Suppressor macrophage treated with lipopolysaccharide for 4 hours (primary cell): ENCODE measurements at places on chromosomes 11 and 22.

DNA sequence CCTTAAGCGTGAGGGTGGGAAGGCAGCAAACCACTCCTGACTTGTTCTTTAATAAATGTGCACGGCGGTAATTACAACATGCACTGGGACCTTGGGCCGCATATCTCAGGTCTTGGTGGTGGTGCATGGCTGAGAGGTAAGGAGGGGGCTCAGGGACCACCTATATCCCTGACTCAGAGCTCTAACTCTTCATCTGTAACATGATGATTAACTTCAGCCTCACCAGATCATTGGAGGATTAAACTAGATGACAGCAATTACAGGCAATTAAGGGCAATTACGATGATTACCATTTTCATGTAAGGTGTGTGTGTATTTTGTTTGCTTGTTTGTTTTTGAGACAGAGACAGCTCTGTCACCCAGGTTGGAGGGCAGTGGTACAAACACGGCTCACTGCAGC lies 45.0 kb downstream of the FBLN1 start:
- DNase-seq: no peak

- DNase-seq: peak; percentile 59
Observed at GRCh38 chr11:94897330-94897768, 76.0 kb downstream of the CWC15 start.

DNA sequence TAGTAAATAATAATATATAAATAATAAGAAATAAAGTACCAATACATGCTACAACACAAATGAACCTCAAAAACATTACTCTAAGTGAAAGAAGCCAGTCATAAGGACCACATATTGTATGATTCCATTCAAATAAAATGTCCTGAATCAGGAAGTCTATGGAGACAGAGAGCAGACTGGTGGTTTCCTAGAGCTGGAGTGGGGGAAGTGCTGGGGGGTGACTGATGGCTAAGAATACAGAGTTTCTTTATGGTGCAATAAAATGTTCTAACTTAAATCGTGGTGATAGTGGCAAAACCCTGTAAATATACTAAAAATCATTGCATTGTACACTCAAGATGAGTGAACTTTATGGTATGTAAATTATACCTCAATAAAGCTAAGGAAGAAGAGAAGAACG lies 376.5 kb downstream of the BUD13 start:
- DNase-seq: no peak

DNA sequence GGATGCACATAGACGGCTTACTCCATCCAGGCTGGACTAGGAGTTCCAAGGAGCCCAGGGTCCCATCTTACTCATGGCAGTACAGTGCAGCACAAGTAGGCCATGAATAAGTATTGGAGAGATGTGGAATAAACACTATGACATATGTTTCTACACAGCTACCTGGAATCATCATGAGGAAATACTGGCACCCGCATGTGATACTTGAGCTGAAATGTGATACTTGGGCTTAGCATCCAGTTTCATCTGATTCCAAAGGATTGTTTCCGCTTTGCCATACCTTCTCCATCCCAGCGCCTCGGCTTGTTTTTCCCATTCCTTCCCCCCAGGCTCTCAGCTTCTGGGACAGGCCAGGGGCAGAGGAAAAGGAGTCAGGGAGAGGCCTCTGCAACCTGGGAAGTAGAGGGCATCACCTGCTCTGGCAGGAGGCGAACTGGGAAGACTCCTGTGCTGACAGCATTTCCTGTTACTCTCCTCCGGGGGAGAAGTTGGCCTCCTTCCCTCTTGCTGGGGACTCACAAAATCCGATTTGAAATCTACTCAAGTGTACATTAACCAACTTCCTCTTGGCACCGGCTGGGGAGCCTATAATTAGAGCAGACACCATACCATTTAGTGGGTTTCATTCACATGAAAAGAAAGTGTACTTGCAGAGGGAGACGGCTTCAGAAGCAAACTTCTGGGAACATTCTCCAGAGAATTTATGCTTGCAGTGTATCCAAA lies 187.8 kb downstream of the MIAT start:
- peak; percentile 12 for DNase-seq

DNA sequence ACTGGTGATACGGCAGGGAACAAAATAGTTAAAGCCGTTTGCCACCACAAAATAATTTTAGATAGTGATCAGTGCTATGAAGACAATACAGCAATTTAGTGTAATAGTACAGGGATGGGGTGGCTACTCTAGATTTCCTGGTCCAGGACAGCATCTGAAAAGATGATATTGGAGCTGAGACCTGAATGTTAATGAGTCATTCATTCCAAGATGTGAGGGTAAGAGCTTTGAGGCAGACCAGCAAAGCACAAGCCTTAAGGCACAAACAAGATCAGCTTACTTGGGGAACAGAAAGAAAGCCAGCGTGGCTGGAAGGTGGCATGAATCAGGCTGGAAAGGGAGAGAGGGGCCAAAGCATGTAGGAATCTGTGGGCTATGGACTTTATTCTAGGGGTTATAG lies 132.3 kb downstream of the TRIM44 start:
- DNase-seq: no peak

DNA sequence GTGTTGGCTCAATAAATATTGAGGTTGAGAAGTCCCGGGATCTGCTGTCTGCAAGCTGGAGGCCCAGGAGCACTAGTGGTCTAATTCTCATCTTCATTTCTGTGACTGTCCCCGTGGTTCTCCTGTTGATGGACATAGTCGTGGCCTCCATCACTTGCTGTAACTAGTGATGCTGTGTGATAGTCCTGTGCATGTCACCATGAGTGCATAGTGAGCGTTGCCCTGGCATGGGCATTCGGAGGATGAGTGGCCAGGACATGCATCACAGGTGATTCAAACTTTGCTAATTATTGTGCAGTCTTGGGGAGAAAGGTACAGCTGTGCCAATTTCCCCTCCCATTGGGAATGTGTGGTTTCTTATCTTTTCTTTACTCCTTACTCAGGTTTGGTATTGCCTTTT lies 902.2 kb downstream of the BRD1 start:
- DNase-seq: no peak

GRCh38 chr11:129189646-129190045 lies 2.5 kb downstream of the ARHGAP32 start:
- DNase-seq: no peak

DNA sequence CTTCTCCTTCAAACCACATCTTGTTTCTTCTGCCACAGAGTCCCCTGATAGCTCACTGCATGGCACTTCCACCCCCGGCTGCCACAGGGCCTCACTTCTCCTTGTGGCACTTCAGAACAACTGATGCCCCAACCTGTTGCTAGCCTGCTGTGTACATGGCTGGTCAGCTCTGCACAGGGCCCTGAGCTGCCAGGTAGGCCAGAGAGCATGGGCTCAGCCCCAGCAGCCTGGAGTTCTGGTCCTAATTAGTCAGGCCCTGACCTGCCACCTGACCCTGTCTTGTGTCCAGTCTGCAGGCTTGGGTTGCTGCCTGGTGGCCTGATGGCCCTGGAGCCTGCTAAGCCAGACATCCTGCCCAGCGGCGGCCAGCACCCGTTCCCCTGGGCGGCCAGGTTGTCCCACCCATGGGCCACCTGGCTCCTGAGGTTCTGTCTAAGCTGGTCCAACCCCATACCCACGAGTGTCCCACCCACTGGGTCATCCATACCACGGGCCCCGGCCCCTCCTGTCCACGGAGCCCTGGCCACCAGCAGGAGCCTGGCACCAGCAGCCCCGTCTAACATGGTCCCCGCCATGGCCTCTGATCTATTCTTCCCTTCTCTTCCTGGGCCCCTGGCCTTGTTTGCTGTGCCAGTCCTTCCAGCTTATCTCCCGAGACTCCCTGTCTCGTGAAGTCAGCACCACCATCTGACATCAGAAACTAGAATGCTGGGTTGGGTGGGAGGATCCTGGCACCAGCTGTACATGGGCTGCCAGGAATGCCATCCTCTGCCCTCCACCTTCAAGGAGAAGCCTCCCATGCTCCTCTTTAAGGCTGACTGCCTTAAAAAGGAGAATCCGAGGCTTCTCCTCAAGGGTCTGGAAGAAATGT lies 3.1 kb upstream of the CERK start:
- no peak for DNase-seq

GRCh38 chr11:70487756-70488155 lies 89.4 kb downstream of the CTTN start:
- DNase-seq: no peak

- no peak for DNase-seq
Observed at GRCh38 chr22:17035246-17035645, 27.2 kb upstream of the GAB4 start.

- no peak for DNase-seq
Observed at GRCh38 chr11:84722583-84723108, 904.5 kb downstream of the DLG2 start.

GRCh38 chr11:17798716-17799115 lies 64.1 kb downstream of the KCNC1 start:
- no peak for DNase-seq

DNA sequence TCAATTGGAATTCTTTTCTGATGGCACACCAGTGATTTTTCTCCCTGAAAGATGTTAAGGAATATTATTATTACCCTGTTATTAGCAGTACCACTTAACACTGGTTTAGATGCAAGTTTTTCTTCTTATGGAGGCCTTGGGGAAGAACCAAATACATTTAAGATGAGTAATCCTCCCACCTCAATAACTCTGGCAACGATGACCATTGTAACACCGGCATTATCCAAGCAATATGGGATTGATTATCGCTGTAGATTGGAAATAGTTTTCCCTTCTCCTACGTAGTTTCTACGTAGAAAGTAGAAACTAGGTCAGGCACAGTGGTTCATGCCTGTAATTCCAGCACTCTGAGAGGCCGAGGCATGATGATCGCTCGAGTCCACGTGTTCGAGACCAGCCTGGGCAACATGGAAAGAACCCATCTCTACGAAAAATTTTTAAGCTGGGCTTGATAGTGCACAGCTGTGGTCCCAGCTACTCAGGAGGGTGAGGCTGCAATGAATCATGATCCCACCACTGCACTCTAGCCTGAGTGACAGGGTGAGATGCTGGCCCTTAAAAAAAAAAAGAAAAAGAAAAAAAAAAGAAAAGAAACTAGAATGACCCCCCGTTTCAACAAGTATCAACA lies 45.5 kb downstream of the PACSIN2 start:
- no peak for DNase-seq

DNA sequence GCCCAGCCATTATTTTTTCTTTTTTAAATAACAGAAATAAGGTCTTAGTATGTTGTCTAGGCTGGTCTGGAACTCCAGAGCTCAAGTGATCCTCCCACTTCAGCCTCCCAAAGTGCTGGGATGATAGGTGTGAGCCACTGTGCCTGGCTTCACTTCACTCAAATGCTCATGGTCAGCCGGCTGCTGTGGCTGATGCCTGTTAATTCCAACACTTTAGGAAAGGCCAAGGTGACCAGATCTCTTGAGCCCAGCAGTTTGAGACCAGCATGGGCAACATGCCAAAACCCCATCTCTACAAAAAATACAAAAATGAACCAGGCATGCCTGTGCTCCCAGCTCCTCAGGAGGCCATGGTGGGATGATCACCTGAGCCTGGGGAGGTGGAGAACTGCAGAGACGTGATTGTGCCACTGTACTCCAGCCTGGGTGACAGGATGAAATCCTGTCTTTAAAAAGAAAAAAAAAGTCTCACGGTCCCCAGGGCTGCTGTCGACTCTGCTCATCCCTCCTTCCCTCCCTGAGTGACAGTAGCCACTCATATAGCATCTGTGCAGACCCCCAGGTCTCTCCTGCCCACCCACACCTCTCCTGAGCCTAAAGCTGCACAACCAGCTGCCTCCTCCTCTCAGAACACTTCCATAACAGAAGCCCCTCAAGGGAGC lies 3.6 kb downstream of the YDJC start:
- no peak for DNase-seq

- no peak for DNase-seq
Observed at GRCh38 chr22:27776650-27776958, 25.0 kb downstream of the MN1 start.

DNA sequence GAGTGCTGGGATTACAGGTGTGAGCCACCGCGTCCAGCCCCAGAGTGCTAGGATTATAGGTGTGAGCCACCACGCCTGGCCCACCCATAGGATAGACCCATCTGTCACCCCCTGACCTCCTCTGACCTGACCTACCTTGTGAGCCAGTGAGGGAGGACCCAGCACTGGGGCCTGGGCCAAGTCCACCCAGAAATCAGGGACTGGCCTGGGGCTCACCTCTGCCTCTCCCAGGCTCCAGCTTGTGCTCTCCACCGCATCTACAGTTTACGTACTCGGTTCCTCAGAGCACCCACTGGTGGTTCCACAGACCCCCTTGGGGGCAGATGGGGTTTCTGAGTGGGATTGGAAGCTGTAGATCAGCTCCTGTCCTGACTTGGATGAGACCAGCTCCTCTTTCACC lies 6.4 kb downstream of the SLC29A2 start:
- no peak for DNase-seq

DNA sequence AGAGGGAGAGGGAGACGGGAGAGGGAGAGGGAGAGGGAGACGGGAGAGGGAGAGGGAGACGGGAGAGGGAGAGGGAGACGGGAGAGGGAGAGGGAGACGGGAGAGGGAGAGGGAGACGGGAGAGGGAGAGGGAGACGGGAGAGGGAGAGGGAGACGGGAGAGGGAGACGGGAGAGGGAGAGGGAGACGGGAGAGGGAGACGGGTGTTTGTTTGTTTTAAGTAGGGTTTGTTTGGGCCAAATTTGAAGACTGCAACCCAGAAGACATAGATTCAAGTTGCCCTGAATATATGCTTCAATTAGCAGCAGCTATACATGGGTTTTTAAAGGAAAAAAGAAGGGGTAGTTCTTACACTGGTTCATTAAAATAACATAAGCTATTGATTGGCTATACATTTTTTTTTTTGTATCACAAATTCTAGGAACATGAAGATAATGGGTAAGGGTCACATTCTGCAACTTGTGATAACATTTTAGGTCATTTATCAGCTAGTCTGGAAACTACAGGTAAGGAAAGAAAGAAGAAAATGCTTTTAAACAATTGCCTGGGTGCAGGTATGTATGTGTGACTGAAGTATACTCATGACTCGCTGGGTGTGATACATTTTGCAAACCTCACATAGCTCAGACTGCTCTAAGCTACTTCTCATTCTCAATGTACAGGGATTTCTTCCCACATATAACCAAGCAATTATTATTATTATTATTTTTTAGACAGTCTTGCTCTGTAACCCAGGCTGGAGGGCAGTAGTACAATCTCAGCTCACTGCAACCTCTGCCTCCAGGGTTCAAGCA lies 67.3 kb downstream of the MCHR1 start:
- no peak for DNase-seq

DNA sequence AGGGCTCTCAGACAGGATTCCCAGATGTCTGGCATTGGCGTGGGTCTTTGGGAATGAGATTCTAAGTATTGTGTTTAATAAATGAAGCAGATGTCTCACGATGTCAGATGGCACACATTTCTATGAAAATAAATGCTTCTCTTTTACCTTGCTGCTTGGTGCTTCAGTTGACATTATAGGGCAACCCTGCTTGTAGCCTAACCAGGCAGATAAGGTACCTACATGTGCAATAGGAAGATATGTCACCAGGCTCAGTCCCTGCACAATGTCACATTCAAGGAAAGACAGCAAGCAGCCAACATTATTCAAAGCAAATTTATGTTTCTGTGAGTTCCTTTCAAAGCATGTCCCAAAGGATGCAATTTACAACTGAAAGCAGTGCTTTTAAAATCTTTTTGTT lies 43.4 kb upstream of the SYN3 start:
- DNase-seq: no peak

DNA sequence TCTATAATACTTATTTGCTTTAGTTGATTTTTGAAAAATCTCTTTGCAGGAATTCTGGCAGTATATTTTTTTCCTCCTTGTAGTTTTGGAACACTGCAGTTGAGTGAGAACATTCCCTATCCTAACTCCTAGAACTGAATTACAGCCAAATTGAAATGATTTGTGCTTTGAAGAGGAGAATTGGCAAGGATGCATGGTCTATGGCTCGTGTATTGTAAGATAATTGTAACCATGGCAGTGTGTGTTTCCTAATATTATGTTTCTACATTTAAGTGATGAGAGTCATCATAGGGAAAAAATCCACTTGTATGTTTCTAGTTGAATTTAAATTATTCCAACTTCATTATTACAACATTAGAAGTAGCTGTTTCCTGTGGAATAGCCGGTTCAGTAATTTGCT lies 80.9 kb upstream of the MYO18B start:
- no peak for DNase-seq
